H54 (cell line): ENCODE measurements at places on chromosomes 7 and 10.

GRCh38 chr7:39621784-39622411, 1.5 kb upstream of the RALA start:
- DNase-seq = no peak

GRCh38 chr7:157487046-157487770, 150.4 kb downstream of the DNAJB6 start:
- DNase-seq = no peak

DNA sequence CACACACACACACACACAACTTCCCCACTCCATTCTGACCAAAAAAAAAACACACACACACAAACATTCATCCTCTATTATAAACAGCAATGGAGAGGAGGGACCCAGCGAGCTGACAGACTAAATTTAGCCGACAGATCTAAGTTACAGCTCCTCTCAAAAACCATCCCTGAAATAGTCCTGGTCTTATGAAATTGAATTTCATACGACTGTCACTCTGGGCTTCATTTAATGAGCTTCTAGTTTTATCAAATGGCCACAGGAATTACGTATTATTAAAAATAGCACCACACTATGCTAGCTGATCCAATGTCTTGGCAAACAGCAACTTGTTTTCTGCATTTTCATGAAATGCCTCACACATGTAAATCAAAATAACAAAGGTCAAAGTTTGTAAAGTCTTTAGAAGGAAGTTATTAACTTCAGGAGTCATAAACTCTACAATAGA, 131.3 kb upstream of the ASAH2 start:
- no peak for DNase-seq

DNA sequence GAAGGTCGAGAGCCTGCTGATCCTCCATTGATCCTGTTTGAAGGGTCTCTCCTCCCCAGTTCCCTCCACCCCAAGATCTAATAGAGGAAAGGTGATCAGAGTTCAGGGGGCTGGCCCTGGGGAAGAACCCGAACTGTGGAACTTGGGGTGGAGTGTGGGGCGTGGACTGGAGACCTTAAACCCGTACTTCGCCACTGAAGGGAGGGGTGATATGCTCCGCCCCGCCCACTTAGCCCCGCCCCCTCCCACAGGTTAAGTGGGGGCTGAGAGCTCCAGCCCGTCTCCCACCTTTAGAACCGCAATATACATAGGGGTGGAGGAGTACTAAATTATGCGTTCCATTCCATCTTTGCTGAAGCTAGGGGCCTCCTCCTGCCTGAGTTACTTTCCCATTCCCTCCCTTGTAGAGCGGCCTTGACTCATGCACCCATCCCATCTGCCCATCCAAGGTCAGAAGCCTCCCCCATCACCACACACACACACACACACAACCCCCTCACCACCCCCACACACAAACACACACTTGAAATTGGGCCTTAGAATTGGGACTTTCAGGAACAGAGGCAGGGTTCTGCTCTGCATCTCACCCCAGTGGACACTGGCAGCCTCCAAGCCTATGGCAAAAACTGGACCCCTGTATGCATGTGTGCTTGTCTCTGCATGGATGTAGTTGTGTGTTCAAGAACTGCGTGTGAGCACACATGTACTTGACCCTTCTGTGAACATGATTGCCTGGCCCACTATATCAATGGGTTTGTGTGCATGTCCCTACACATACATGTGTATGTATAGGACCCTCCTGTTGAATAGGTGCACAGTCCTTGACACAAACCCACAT, 991 bp downstream of the SEMA4G start:
- DNase-seq = no peak

GRCh38 chr7:44379366-44380188, 54.2 kb upstream of the CAMK2B start:
- DNase-seq = peak; percentile 76

- DNase-seq = no peak
Observed at GRCh38 chr10:18099415-18099814, 40.8 kb upstream of the CACNB2 start.

DNA sequence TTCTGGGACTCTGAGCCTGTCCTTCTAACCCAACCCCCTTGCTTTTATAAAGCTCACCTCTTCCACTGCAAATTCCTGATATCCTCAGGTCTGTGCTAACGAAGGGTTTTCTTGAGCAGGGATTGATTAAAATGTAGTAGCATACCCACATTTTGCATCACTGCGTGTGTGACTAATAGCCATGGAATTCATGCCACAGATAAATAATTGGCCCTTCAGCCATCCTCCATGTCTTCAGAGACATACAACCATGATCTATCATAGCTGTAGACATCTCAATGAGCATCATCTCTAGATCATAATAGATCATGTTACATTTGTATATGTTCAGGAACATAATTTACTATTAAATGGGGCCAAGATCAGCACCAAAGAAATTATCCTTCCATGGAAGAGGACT, 990.3 kb downstream of the KCNMA1 start:
- DNase-seq = no peak

GRCh38 chr7:100493476-100494264, 9.9 kb downstream of the NYAP1 start:
- DNase-seq = no peak

DNA sequence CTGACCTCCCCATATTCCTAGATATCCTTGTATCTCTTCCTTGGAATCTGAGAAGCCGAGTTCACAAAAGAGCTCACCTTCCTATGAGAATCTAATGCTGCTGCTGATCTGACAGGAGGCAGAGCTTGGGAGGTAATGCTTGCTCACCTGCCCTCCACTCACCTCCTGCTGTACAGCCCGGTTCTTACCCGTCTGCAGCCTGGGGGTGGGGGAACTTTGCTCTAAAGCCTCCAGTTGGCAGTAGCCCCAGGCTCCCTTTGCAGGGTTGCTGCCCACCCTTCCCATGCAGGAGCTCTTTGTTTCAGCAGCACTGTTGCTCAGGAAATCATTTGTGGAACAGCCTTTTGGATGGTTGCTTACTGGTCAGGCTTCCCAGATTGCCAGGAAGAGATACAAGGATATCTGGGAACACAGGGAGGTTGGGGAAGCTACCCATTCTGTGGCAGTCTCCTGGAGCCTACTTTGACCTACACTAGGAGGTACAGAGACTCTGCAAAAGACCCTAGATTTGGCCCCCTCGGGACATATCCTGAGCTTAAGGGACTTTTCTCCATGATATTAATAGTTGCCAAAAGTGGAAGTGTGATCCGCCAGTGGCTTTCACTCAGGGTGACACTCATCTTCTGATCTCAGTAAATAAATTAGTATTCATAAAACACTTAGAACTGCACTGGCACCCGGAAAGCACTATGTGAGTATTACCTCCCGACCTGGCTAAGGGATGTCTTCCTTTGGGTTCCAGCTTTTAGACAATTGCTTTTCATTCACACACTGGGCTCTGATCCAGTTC, 363.7 kb upstream of the PODXL start:
- DNase-seq = no peak

- no peak for DNase-seq
Observed at GRCh38 chr7:106895246-106895864, 30.3 kb downstream of the PIK3CG start.

GRCh38 chr10:83373671-83374070, 765.6 kb upstream of the GHITM start:
- peak; percentile 2 for DNase-seq

- no peak for DNase-seq
Observed at GRCh38 chr7:48004638-48005037, 24.3 kb downstream of the SUN3 start.

- DNase-seq = no peak
Observed at GRCh38 chr10:45052700-45053099, 52.0 kb downstream of the ZNF22 start.

GRCh38 chr10:96967847-96968246, 135.7 kb downstream of the LCOR start:
- no peak for DNase-seq

- no peak for DNase-seq
Observed at GRCh38 chr10:3126741-3127346, 45.7 kb downstream of the PITRM1 start.

DNA sequence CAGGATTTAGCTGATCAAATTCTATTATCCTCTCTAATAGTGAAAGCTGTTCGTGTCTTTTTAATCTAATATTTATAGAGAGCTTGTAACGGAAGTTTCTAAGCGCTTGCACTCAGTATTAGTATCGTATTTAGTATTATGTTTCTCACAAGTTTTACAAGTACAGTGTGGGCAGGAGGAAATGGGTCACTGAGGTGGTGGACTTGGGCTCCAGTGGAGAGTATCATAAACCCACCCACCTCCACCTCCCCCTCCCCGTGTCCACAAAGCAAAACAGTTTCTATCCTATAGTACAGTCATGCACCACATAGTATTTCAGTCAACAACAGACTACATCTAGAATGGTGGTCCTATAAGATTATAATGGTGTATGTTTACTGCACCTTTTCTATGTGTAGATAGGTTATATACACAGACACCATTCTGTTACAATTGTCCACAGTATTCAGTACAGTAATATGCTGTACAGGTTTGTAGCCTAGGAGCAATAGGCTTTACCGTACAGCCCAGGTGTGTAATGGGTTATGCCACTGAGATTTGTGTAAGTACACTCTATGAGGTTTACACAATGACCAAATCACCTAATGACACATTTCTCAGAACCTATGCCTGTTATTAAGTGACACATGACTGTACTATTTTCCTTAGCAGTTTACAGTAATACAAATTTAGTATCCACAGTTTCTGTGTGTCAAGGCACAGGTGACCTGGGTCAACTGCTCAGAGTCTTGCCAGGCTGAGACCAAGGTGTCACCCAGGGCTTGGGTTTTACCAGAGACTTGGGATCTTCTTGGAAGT, 1021.3 kb upstream of the C7orf33 start:
- no peak for DNase-seq

GRCh38 chr10:15813415-15813814, 46.9 kb downstream of the MINDY3 start:
- no peak for DNase-seq

DNA sequence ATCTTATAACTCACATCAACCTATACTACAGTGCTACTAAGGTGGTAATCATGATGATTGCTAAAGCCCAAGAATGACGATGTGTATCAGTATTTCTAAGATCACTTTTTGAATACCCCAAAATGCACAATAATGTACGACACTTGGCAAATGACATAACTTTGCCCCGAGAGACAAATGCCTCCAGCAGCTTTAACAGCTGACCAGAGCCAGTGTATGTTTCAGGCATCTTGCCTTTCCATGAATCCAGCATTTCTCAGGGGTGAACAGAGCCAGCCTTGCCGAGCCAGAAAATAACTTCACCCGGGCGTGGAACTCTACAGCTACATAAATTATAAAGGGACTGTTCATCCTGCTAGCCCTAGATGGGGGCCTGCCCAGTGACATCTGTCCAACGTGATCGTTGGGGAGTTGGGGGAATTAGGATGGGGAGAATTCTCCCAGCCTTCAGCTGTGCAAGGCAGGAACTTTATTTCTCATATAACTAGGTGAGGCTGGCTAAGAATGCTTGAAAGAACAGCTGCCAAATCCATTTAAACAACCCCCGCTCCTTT, 1.8 kb downstream of the IGFBP3 start:
- DNase-seq = no peak

DNA sequence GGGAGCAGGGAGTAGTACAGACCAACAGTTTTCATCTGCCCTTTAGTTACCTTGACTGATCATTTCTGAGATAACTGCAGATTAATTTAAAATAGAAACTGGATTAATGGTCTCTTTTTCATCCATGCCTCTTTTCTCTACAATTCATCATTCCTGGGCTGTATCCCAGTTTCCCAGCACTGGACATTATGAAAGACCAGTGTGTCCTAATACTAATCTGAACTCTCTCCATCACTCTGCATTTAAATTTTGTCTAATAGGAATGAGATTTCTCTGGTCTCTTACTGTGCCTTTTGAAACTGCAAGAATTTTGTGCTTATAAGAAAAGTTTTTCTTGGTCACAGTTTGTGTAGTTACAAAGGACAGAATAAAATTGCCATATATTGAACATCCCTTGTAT, 12.7 kb downstream of the PLEKHA8 start:
- DNase-seq = no peak

- DNase-seq = peak; percentile 7
Observed at GRCh38 chr7:124784879-124785818, 19.6 kb upstream of the GPR37 start.

DNA sequence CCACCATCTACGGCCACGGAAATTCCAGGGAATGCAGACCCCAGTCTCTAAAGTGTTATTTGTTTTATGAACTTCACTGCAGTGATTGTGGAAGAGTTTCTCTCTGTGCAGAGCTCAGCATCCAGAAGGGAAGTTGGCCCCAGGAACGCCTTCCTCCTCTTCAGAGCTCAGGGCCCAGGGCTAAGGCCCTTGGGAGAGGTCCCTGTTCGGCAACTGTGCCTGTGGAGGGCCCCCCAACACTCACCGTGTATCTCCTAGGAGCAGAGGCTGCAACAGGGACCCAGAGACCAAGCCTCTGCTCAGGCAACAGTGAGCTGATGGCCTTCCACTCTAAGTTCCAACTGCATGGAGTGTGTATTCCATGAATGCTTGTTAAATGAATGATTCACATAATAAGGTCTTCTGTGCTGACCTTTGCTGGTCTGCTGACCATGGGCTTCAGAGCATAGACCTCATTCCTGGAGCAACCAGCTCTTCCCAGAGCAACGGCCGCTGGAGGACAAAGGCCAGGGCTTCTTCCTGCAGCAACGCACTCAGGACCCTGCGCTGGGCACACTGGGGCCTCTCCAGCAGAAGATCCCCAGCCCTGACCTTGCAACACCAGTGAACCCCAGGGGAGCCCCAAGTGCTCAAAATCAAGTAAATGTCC, 7.7 kb downstream of the DIP2C start:
- DNase-seq = no peak

- DNase-seq = peak; percentile 24
Observed at GRCh38 chr7:14734839-14735321, 167.7 kb downstream of the DGKB start.

GRCh38 chr10:126135941-126136595, 239.7 kb downstream of the FANK1 start:
- no peak for DNase-seq

- DNase-seq = no peak
Observed at GRCh38 chr10:1137499-1138163, 81.4 kb downstream of the WDR37 start.

DNA sequence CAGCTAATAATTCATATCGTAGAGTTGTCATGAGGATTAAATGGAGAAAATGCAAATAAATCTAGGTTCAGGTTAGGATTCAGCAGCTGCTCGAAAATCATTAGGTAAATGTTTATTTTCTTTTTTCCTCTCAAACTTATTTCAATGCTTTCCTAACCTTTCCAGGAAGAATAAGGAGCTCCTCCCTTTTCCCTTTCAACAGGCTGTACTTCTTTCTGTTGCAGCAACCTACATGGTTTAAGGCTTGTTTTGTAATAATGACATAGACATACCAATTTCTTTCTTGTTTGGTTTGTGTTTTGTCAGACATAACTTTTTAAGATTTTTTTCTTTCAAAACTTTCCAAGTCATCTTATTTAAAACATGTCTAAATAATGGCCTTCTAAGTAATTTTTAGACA, 18.2 kb downstream of the GPR141 start:
- DNase-seq = no peak

GRCh38 chr10:19493917-19494316, 322.3 kb upstream of the PLXDC2 start:
- DNase-seq = no peak

- no peak for DNase-seq
Observed at GRCh38 chr10:23870651-23871610, 338.0 kb upstream of the KIAA1217 start.

GRCh38 chr7:13279854-13280435, 592.5 kb downstream of the ARL4A start:
- DNase-seq = peak; percentile 7

- no peak for DNase-seq
Observed at GRCh38 chr10:49115015-49115795, at the start of gene VSTM4. VSTM4 (minus strand) TSS chr10:49115522; CDS start chr10:49115485, 37 bp downstream.

- no peak for DNase-seq
Observed at GRCh38 chr7:135215180-135215579, 3.9 kb upstream of the WDR91 start.

- no peak for DNase-seq
Observed at GRCh38 chr7:88191911-88192310, 27.9 kb downstream of the SRI start.
